Naive thymus-derived CD4-positive, alpha-beta T cell (primary cell): ENCODE measurements at places on chromosomes 6 and 20. TPM values are rescaled to one million over a fixed set of nuclear protein-coding genes. Genes with fewer than 3 reads are reported as not detected.

The HAO1 gene
- not detected for total RNA-seq

The PTPRT gene
- total RNA-seq = not detected

GRCh38 chr6:63663147-63663955 lies 27.7 kb downstream of the PHF3 start:
- DNase-seq = no peak

DNA sequence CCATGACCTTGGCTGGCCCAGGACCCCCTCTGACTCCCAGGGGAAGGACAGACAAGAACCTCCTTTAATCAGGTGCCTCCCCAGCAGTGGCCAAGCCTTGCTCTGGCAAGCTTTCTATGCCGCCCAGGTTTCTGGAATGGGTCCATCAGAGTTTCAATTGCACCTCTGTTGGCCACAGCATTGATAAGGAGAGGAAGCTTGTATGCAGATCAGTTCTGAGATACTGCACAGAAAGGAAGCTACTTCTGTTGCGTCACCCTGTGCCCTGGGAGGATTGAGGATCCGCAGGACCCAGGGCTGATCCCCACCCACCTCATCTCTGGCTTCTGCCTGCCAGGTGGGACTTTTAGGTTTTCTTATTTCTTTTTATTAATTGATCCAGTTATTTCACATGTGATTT lies 167.2 kb downstream of the TFAP2C start:
- no peak for DNase-seq

DNA sequence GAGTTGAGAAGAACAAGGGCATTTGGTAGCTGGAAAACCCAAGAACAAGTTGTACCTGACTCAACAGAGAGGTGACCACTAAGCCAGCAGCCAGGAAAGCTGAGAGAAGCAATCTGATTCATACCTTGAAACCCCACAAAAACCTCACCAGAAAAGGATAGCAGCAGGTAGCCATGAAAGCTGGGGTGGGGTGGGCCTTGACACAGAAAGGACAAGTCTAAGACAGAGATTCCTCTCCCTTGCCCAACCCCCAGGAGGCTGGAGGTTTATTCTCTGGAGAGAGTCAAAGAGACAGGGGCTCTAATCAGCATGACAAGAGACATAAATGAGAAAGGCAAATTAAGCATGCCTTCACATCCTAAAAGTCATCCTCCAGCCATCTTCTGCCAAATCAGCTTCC lies 151.7 kb upstream of the DST start:
- no peak for DNase-seq

DNA sequence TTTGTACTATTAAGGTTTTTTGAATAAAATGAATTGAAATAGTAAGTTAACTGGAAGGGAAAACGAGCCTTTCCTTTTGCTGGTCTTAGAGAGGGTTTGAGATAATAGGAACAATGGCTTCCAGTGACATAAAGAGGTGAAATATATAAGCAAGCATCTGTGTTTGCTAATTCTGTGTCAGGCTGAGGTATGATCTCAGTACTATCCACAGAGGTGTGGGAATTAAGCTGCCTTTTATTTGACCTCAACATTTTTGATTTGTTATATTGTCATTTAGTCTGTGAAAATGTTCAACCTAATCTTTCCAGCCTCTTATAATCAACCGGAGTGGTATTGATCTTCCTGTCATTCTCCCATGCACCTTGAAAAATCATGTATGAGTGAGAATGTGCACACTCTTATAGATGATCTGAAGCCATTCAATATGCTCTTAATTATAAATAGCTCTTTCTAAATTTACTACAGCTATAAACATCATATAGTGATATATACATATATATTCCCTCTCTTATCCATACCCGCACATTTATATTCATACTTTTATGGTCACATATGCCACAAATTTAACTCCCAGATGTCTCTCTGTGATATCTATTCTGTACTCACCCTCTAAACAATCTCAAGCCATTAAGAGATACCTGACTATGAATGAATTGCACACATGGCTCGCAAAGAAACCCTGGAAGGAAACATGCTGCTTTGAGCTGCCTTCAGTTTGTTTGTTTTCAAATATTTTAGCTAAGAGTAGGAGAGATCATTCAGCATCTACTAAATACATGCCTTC lies 754.7 kb upstream of the NRSN1 start:
- no peak for DNase-seq

GRCh38 chr6:89970609-89971337 lies 76.5 kb downstream of the GJA10 start:
- peak; percentile 39 for DNase-seq

DNA sequence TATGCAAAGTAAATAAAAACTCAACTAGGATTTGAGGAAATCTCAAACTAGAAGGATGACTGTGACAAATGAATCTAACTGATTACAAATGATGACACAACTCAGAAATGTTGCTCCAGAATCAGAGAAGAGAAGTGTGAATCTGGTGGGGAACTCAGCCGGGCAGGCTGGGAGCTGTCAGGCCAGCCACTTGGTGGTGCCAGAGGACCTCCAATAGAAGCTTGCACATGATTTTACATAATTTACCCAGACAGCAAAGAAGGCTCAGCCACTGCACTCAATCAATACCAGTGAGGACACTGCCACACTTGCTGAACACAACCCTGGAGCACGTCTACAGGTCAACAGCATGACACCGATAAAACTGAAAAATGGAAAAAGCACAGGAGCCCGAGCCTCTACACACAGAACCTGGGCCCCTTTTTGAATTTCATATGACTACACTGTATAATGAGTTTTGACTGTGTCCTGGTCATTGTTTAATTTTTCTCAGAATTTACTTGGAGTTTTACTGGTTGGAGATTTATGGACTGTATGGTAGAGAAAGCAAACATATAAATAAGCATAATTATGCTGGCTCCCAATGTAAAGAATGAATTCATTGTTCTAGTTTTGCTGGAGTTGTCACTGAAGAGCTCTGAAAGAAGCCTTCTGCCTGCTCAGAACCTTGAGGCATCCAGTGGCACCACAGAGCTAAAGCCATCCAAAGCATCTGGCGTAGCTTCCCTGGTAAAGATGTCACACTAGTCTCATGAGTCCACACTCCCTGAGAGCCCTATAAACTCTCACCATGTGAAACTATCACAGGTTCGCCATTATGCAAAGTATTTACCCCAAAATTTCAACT lies 296.5 kb downstream of the THBS2 start:
- no peak for DNase-seq

DNA sequence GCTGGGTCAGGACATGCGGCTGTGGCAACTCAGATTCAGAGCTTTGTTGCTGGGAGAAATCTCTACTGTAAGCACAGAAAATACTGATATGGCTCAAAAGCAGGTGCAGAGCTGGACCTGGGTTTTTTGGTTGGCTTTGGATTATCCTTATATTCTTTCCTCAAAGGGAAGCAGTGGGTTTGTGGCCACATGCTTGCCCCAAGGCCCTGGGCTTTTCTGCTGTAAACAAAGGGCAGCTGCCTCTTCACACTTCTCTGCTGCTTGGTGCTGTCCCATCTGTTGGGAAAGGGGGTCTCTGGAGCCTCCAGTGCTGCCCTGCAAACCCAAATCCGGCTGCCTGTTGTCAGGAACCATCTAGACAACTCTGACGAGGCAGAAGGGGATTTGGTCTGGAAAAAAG lies 52.4 kb downstream of the ANKRD6 start:
- no peak for DNase-seq

- DNase-seq = no peak
Observed at GRCh38 chr20:4295226-4295625, 279.9 kb upstream of the RNF24 start.

- DNase-seq = no peak
Observed at GRCh38 chr6:170485159-170485558, 67.9 kb downstream of the PSMB1 start.

DNA sequence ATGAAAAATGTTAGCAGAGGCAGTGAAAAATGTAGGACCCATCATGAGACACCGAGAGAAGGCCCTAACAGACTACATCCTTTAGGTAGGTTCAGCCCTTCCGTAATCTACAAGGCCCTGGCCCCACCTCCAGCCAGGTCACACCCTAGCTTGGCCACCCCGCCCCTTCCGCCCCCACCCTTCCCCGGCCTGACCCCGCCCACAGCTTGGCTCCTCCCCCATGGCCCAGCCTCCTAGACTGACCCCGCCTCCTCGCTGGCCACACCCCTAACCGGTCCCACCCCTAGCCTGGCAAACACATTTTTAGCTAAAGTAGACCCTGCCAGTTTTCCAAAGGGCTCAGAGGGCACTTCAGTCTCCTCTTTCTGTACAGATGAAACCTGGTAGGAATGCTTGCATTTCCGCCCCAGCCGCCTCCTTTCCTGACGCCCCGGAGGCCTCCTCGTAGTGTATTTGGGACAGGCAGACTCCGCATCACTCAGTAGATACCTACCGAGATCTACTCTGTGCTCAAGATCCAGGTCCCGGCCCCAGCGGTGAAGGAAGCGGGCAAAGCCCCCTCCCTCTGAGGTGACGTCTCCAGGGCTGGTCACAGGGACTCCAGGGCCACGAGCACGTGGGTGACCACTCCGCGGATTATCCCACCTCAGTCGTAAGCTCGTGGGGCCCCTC lies 443.5 kb downstream of the PREX1 start:
- no peak for DNase-seq

DNA sequence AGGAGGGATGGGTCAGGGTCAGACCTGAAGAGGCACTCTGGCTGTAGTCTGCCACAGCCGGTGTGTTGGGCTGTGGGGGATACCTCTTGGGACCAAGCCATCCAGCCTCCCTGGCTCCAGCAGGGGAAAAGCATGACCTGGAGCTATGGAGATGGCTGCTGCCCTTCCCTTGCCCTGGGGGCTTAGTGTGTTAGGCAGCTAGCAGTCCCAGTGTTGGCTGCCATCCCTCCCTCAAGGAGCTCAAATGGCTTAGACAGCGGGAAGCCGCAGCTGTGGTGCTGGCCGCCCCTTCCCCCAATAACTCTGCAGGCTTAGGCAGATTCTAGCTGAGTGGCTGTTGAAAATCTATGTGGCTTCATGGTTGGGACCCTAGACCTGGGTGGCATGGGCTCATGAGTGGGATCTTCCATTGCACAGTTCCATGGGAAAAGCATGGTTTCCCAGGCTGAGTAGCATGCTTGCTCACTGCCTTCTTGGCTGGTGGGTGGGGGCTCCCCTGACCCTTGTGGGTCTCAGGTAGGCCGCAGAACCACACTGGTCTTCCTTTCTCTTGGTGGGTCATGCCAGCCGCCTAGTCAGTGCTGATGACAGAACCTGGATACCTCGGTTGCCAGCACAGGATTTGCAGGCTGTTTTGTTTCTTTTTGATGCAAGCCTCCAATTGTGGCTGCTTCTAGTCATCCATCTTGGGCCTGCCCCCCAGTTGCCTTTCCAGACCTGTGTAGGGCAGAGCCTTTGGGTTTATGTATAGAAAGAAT lies 69.0 kb upstream of the AHI1 start:
- DNase-seq = no peak
